Lower lobe of right lung (tissue), 2 donors: ENCODE measurements at places on chromosomes 5 and 9. TPM values are rescaled to one million over a fixed set of nuclear protein-coding genes. Genes with fewer than 3 reads are reported as not detected.

GRCh38 chr9:129568560-129569501 lies 52.1 kb downstream of the C9orf50 start:
- peak; percentile 56 for DNase-seq

GRCh38 chr9:69822116-69822750 lies 1.6 kb downstream of the CFAP95 start:
- DNase-seq: no peak

GRCh38 chr5:13115476-13115875 lies 829.0 kb downstream of the DNAH5 start:
- DNase-seq: no peak

Gene PCYOX1L
- total RNA-seq: 5.9 TPM

Gene ARL14EPL
- not detected for total RNA-seq

- no peak for DNase-seq
Measured at GRCh38 chr9:115373000-115373709, 255.2 kb upstream of the TNC start.

DNA sequence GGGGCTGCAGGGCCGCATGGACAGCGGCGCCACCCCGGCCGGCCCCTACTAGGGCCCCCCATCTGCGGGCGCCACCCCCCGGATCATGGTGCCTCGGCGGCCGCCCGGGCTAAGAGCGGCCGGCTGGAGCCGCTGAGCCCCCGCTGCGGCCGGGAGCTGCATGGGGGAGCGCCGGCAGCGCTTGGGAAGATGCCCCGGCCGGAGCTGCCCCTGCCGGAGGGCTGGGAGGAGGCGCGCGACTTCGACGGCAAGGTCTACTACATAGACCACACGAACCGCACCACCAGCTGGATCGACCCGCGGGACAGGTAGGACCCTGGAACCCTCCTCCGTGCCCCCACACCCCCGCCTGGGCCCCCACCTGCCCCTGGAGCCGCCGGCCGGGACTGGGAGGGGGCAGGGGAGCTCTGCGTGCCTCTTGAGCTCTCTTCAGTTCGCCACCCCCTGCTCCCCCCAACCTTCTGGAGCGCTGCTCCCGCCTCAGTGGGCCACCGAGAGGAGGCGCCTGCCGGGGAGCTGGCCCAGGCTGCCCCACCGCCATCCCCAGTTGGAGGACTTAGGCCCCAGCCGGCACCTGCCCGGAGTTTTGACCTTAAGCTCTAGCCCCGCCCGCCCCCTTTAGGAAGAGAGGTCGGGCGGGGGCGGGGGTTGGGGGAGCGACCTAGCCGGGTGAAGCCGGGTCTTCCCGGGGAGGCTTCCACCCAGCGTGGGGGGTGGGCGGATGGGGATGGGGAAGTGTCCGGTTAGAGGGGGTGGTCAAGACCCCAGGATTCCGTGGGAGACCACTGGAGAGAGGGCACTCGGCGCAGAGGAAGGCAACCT lies 730 bp downstream of the WWC1 start:
- no peak for DNase-seq

GRCh38 chr9:84993105-84993504 lies 323.6 kb downstream of the NTRK2 start:
- DNase-seq: no peak
